ENCODE measurements at places on chromosomes 1 and 21.

GRCh38 chr1:30359539-30360220 lies 363.7 kb downstream of the MATN1 start:
- no peak for DNase-seq

GRCh38 chr1:64733581-64734286 lies 11.1 kb upstream of the RAVER2 start:
- no peak for DNase-seq

- no peak for DNase-seq
Measured at GRCh38 chr1:4000811-4001251, 100.8 kb upstream of the C1orf174 start.

DNA sequence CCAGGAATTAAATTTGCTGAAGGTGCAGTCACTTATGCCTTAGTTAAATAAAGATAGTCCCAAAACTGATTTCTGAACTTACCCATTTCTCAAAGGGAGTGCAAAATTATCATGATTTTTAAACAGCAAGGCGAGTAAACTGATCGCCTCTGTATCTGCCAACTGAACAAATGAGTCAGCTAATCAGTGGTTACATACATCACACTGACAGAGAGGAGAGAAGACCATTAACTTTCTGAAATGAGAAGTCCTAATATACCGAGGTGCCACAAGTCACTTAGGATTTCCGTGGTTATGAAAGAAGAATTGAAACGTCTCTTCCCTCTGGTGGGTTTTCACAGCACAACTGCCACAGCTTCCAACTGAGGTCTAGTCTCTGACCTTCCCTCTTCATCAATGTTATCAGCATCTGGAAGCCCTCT lies 400.7 kb downstream of the SMYD3 start:
- DNase-seq: no peak

- DNase-seq: no peak
Measured at GRCh38 chr1:108961752-108962486, 1.4 kb downstream of the CLCC1 start.

DNA sequence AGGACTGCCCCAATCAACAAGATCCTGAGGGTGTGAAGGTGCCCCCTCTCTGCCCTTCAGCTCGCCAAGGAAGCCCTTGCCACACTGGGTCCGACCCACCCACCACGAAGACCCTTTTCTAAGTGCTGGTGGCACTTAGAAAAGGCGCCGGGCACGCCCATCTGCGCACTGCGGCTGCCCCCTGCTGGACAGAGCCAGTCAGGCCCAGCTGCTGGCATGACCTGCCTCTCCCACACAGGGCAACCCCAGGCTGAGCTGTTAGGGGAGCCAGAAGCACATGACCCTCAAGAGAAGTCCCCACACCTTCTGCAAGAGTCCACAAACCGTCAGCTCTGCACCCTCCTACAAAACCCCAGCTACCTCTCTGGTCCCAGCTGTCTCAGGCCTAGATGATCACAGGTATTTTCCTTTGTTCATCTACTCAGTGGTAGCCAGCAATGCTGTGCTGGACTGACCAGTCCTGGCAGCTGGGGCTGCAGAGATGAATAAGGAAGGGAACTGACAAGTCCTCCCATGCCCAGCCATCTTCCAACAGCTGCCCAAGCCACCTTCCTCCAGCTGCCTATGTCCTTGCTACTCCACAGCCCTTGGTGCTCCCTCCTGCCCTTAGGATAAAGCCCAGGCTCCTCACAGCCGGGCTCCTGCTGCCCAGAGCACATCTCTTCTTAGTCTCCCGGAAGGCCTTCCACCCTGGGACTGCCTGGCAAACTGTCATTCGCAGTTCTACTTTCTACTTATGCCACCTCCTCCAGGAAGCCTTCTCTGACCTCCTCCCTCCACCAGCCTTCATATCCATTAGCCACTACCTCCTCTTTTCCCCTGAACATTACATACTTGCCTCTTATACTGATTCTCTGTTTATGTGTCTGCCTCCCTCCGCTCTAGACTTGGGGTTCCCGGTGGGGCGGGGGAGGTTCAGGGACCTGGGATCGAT lies 39.8 kb upstream of the ZC3H12A start:
- DNase-seq: peak; percentile 37

- DNase-seq: no peak
Measured at GRCh38 chr1:235019471-235019870, 109.2 kb downstream of the TOMM20 start.

GRCh38 chr1:200894712-200895442 lies at the start of gene INAVA:
TSS of gene INAVA (plus strand) at chr1:200894900. CDS start at chr1:200898401, 3,501 bp downstream.
- no peak for DNase-seq

- no peak for DNase-seq
Measured at GRCh38 chr1:230086151-230086550, 19.1 kb downstream of the GALNT2 start.

DNA sequence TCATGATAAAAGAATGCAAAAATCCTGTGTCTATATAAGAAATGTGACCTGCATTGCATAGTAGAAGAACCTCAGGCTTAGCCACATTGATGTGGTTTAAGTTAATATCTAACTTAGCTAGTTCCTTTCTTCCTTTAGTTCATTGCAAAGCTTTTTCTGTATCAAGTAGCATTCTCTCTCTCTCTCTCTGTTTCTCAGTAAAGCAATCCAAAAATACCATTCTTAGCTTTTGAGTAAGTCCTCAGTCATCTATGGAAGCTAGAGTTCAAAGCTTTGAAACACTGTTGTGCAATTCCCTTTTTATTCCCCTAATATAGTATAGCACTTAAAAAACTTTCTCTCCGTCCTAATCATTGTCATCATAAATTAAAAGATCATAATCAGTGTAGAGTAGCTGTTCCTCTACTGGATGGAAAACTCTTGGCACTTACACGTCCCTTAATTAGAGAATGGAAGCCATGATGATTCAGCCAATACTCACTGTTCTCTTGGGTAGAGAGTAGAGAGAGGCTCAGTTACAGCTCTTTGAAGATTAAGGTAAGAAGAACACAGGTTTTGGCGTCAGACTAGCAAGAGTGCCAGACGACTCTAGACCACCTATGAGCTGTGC lies 350.3 kb upstream of the LYPLAL1 start:
- DNase-seq: no peak
